ENCODE measurements at places on chromosomes 1 and 21.

DNA sequence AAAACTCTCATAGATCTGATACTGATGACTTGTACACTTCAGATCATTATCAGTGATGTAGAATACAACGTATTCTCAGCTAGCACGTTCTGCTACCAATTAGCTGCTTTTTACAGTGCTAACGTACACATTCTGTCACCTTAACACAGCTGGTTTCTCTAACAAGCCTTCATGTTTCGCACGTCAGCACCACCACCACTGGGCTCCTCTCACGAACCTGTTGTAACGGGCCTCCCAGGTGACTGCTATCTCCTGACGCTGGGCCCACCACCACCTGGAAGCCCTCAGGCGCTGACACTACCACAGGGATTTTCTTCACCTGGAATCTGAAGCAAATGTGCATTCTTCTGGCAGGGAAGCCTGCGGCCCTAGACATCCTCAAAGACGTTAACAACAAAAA lies 19.8 kb downstream of the TOMM20 start:
- DNase-seq: no peak

DNA sequence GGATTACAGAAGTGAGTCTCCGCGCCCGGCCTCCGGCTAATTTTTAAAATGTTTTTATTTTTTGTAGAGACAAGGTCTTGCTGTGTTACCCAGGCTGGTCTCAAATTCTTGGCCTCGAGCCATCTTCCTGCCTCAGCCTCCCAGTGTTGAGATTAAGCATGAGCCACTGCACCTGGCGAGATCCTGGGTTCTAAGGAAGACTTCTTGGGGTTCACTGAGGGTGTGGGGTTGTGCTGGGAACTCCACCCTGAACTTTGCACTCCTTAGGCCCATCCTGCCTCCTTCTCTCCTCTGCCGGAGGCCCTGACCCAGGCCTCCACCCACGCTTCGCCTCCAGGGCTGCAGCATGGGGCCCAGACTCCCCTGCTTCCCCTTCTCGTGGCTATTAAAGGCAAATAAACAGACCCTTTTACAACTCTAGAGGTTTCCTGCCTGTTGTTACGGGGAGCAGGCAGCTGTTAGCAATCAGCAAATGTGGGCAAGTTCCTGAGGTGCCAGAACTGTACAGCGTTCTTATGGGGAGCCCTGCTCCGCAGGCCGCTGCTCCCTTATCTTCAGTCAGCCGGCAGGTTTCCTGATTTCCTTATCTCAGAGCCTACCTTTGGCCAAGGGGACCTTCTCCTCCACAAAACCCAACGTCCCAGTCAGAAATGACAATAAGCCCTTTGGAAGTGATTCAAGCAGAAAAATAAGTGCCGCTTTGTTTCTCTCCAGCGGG lies 41.0 kb upstream of the LIN9 start:
- no peak for DNase-seq

DNA sequence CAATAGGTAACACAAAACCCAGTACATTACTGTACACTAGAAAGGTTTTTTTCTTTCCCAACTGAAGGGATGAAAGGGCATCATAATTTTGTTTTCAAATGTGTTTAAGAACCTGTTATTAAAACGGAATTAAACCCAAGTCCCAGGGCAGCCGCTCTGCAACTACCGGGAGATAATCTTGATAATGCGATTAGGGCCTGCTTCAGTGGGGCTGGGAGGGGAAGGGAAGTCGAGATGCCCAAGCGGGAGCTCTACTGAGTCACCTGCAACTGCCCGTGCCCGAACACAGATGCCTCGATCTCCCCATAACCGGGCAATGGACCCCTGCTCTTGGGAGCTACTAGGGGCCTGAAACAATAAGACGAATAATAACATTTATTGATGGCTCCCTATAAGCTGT lies 61.4 kb downstream of the KAZN start:
- no peak for DNase-seq

DNA sequence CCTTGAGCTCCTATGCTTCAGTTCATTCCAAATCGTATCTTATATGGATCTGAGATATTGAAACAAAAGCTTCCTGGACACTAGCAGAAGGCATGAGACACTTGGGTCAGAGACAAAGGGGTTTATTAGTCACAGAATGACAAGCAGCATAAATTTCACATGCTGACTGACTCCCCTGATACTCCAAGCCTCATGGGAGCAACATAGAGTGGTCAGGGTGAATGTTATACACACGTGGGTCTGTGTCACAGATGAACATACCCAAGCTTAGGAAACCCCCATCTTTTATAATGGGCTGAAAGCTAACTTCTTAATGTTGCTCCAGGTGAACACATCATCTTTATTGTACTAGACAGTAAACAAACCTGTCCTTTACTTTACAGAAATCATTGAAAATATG lies 599.9 kb upstream of the RGS18 start:
- no peak for DNase-seq

DNA sequence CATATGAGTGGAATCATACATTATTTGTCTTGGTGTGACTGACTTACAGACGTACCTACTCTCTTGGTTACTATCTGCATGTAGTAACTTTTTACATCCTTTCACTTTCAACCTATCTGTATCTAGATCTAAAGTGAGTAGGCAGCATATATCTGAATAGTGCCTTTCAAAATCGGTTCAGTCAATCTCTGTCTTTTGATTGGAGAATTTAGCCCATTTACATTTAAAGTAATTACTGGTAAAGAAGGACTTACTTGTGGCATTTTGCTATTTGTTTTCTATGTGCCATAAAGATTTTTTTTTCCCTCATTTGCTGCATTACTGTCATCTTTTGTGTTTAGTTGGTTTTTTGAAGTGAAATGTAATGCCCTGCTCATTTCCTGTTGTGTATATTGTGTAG lies 14.2 kb downstream of the UTS2 start:
- no peak for DNase-seq

DNA sequence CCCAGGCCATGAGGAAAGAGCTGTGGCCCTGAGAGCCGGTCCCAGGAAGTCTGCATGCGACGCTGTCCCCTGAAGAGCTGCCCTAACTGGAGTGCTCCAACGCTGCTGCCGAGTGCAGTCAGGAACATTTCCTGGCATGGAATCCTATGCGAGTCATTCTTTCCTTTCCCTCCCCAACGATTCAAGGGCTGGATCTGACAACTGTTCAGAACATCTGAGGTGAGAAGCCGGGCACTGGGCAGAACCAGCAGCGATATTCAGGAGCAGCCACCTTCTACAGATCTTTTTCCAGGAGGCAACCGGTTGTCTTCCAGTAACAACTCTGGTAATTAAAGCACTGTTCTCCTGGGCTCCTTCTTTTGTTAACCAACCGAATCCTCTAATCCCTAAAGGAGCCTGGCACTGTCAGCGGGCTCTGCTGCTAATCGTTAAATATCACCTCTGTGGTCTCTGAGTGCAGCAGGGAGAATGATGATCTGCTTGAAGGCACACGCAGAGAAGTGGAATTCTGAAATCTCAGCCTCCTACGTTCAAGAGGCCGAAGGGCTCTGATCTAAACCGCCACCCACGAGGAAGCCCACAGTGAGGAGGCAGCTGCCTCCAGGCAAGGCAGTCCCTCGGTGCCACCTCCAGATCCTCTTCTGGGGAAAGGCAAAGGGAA lies 55.8 kb downstream of the SLC45A1 start:
- no peak for DNase-seq

GRCh38 chr21:43950936-43951335 lies 61.2 kb upstream of the TRAPPC10 start:
- no peak for DNase-seq

Measured in SW 1271 (cell line).